Vagina (tissue), 2 donors: ENCODE measurements at places on chromosomes 16 and 17.

DNA sequence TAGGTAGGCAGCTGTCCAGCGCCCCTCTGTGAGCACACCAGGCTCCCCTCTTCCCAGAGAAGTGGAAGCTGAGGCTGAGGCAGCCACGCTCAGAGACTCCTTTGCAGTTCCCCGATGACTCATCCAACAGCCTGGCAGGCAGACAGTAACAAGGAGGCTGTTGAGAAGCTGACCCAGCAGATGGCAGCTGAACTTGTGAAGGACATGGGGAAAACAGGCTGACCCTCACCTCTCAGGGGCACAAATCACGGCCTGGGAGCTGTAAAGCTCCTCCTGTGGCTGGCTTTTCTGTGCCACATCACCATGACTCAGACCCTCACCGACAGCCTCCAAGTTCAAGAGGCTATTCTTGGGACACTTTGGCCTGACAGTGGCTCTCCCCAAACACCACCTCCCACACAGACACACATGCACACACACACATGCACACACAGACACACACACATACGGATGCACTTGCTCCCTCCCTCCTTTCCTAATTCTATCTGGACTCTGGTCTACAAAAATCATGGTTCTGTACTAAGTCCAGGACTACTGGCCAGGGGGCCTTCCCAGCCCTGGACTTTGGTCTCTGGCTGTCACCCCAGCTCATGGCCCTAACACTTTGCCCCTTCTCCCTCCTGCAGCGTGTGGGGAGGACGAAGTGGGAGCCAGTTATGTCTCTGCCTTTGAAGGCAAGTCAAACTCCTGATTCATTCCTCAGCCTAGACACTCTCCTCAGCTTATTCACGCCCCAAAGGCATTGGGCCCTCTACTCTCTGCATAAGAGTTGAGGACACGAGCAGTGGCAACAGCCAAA lies 23.2 kb downstream of the MAP3K14 start:
- H3K4me1 ChIP-seq: peaks cover 100% of the 10 kb centered on the region
- no peaks in the 10 kb centered on the region for H3K27me3 ChIP-seq
- H3K36me3 ChIP-seq: no peaks in the 10 kb centered on the region
- no peak for DNase-seq
- no peak overlapping the region for H3K4me3 ChIP-seq

- no peaks in the 10 kb centered on the region for H3K27me3 ChIP-seq
- no peaks in the 10 kb centered on the region for H3K36me3 ChIP-seq
- no peak overlapping the region for H3K27ac ChIP-seq
- DNase-seq: no peak
- H3K4me1 ChIP-seq: peaks cover 14% of the 10 kb centered on the region
- H3K4me3 ChIP-seq: no peak overlapping the region
Observed at GRCh38 chr17:77802811-77803220, 155.7 kb upstream of the TNRC6C start.

- DNase-seq: no peak
- H3K4me1 ChIP-seq: no peaks in the 10 kb centered on the region
- no peaks in the 10 kb centered on the region for H3K36me3 ChIP-seq
- no peak overlapping the region for H3K4me3 ChIP-seq
- H3K27me3 ChIP-seq: no peaks in the 10 kb centered on the region
Observed at GRCh38 chr17:17669580-17670235, 11.6 kb upstream of the RAI1 start.

DNA sequence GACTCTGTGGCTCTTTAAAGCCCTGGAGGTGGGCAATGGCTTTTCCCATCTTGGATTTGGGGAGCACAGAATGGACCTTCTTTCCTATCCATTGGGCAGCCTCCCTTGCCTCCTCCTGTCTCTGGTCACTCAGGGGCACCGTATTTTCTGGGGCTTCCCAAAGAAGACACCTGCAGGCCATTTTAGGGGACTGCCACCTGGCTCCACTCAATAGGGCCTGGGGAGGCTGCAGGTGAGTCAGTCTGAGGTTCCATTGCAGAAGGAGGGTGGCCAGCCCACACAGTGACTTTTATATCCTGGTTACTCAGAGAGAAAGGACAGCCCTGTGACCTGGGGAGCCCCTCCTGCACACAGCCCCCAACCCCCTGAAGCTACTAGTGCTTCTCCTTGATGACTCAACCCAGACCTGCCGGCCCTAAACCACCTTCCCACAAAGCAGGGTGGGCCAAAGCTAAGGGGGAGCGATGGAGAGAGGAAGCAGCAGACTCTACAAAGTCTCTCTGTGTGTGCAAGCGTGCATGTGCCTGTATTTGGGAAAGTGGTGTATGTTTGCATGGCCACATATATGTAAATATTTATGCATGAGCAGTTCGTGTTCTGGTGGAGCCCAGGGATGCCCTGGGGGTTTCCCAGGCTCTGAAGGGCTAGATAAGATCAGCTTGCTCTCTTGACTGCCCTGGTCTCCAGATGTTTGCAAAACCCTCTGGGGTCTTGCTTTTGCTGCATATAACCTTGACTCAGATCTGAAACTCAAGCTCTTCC lies 5.0 kb downstream of the CX3CL1 start:
- H3K36me3 ChIP-seq: no peaks in the 10 kb centered on the region
- DNase-seq: no peak
- H3K27ac ChIP-seq: no peak overlapping the region
- H3K4me3 ChIP-seq: no peak overlapping the region
- peaks cover 42% of the 10 kb centered on the region for H3K4me1 ChIP-seq

GRCh38 chr17:33797181-33797580 lies 457.9 kb upstream of the CCL2 start:
- H3K36me3 ChIP-seq: no peaks in the 10 kb centered on the region
- H3K4me3 ChIP-seq: no peak overlapping the region
- no peak overlapping the region for H3K27ac ChIP-seq
- H3K27me3 ChIP-seq: no peaks in the 10 kb centered on the region
